ENCODE measurements at places on chromosomes 5 and 9.
A peak's percentile ranks its signal among the peaks of the same experiment; 100 is the strongest.

DNA sequence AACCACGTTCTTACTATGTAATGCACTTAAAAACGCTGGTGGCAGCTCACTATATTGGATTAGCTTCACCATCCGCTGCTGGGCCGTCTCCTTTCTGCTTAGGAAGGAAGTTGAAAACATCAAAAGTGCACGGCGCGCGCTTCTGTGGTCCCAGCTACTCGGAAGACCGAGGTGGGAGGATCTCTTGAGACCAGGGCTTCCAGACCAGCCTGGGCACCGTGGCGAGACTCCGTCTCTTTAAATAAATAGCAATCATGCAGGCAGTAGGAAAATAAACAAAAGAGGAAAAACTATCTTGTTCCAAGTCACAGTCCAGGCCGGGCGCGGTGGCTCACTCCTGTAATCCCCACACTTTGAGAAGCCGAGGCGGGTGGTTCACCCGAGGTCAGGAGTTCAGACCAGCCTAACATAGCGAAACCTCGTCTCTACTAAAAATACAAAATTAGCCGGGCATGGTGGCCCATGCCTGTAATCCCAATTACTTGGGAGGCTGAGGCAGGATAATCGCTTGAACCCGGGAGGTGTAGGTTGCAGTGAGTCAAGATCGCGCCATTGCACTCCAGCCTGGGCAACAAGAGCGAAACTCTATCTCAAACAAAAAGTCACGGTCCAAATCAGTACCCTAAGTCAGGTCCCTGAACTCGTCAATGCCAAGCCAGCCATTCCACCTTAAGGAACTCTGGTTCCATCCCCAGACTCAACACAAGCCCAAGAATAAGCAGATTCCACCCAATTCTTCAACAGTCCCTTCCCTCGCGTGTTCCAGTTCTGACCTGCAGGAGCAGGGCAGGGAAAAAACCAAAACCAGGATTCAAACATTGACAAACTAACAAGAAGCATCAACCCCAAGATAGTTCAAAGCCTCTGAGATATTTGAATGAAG is 1.0 kb upstream of the GOLGA1 start:
- peak; percentile 67 for DNase-seq

- no peak for DNase-seq
Observed at GRCh38 chr9:134622896-134623257, 18.7 kb upstream of the COL5A1 start.

GRCh38 chr5:139882961-139883539 is 87.4 kb downstream of the PSD2 start:
- no peak for DNase-seq

GRCh38 chr5:88401686-88402085 is 133.0 kb upstream of the TMEM161B start:
- DNase-seq = no peak

GRCh38 chr9:136899196-136899595 is 12.9 kb downstream of the TRAF2 start:
- DNase-seq = no peak

GRCh38 chr5:170750791-170751190 is 32.7 kb upstream of the GABRP start:
- DNase-seq = no peak

- no peak for DNase-seq
Observed at GRCh38 chr5:150593996-150594395, 46.5 kb upstream of the SYNPO start.

GRCh38 chr5:160961038-160961437 is 109.0 kb upstream of the ATP10B start:
- DNase-seq = no peak

- no peak for DNase-seq
Observed at GRCh38 chr5:179457612-179458011, 92.7 kb upstream of the RUFY1 start.

GRCh38 chr9:135901031-135901758 is 6.2 kb downstream of the CAMSAP1 start:
- DNase-seq = no peak

DNA sequence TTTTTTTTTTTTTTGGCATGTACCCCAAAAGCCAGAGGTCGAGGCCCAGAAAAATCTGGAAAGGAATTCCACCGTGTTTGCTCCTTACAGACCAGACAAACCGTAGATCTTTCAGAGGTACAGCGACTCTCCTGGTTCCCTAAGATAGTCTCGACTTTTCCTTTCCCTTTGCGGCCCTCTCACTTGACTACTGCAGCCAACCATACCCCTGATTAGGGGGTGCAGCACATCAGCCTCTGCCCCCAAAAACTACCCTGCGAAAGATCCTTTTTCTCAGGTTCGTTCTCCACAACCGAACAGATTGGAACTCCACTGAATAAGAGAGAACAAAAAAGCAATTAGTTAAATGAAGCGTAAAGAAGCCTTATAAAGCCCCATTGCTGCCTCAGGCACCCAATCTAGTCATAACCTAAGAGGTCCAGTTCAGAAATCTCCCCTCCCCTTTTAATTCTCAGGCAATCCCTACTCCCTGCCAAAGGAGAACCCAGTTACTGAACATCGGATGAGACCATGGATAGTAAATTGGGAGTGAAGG is 379 bp upstream of the TICAM2 start:
- DNase-seq = peak; percentile 30

DNA sequence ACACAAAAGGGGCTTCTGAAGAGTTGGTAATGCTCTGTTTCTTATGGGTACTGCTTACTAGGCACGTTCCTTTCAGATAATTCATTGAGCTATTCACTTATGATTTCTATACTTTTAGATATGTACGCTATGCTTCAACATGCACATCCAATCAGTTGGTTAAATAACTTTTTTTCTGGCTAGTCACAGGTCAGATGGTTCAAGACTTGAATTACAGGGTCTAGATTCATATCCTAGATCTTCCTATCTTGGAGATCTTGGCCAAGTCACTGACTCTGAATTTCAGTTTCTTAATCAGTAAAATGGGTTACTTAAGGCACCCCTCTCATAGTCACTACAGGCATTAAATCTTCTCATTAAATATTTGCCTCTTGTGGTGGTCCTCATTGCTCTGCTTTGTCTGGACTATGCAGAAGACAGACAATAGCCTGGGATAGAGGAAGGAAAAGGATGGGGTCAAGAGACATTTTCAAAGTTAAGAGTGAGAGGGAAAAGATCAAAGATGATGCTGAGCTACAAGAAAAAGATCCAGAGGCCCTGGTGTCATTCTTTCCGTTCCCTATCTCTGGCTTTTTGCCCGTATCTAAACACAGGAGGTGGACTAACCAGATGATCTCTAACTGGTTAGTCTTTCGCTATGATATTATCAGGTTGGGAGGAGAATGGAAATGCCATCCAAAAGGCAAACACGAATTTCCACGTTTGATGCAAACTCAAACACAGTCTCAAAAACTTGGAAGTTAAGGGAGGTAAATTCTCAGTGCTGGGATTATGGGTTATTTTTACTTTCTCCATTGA is 1.8 kb upstream of the CCDC180 start:
- DNase-seq = no peak

Measured in ELR (cell line).